Activated T-cell treated with anti-CD3 and anti-CD28 coated beads for 24 hours (primary cell): ENCODE measurements at places on chromosomes 5 and 9.

- no peak for DNase-seq
Measured at GRCh38 chr9:12516573-12516972, 176.6 kb upstream of the TYRP1 start.

GRCh38 chr9:37201581-37201980 lies 81.2 kb downstream of the ZCCHC7 start:
- DNase-seq, result no peak

DNA sequence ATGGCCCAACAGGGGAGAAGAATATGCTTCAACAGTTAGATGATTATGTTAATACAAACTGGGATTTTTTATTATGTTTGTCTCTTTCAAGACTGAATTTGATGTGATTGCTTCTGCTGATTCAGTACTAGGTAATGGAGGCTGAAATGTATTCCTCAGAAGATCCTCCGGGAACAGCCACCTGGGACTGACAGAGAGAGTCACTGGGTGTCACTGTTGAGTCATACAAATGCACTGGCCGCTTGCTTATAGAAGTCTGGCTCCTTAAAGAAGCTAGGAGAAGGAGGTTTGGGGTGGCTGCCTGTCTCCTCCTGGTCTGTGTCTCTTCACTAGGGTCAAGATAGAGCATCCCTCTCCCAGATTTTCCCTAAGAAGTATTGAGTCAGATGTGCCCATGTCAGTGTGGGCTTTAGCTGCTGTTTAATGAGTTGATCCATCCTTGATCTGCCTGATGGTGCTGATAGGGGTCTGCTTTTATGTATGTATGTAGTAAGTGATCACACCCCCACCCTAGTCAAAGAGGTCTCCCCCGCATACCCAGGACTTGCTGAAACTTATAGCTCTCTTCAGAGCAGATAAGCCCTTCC lies 773.4 kb downstream of the BRINP1 start:
- no peak for DNase-seq

DNA sequence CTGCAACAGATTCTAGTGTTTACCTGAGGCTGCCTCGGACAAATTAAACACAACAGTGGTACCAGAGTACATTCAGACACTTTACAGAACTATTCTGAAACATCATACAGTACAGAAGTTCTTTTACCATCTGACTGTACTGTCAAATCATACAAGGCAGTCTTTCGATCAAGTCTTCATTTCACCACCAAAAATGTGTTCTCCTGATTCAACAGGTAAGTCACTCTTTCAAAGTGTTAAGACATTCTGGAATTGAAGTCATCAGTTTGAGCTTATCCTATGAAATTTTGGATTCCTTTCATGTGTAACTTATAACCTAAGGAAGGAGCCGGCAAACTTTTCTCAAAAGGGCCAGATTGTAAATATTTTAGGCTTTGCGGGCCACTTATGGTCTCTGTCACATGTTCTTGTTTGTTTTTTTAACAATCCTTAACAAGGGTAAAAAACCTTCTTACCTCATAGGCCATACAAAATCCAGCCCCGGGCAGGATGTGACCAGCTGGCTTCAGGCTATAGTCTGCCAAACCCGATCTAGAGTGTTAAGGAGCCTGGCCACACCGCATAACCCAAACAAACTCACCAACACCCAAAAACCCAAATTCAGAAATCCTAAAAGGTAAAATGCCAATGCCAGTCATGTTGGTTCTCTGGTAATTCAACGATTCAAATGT lies 151.6 kb downstream of the DENND1A start:
- DNase-seq, result no peak

DNA sequence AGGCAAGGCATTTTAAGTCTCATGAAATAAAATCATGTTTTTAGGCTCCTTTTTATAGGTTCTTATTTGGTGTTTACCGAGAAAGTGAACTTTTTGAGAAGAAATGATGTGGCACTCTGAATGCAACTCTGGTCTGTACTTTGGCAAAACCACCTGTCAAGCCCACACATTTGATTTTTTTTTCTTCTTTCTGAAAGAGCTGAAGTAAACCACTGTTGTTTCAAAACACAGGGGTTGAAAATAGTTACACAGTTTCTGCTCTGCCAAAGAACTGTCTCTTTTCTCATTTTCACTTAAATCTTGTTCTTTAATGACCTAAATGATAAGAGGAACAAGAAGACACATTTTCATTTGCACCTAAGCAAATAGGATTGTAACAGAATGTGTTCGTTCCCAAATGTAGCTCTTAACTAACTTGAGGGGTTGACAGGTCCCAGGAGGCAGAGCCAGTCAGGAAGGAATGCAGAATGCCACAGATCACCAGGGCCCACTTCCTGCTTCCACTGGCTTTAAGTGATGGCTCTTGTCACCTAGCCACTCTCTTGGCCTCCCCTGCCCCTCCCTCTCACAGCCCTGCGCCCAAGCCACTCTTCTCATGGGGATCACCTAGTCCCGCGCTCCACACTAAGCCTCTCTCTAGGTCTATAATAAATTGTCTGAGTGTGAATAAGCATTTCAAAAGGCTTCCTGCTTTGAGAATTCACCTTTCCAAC lies 47.3 kb downstream of the MED27 start:
- no peak for DNase-seq

DNA sequence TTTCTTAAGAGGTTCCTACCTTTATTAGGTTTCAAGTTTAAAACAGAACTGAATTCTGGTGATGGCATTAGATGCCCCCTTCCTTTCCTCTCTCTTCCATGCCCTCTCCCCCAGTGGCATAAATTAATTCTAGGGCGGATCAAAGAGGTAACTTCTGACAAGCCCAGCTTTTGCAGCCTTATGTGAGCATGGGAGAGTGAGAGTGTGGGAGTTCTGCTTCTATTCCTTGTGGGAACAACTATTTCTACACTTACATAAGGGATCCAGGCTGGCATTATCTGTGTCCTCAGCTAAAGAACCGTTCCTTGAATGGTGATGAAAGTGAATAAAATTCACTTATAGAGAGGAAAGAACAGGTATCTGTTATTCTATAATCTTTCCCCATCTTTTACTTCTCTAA lies 437.6 kb downstream of the KIF4B start:
- no peak for DNase-seq

GRCh38 chr5:119315516-119315949 lies 40.3 kb upstream of the TNFAIP8 start:
- DNase-seq, result no peak

GRCh38 chr5:156991714-156992113 lies 28.7 kb upstream of the TIMD4 start:
- no peak for DNase-seq

- no peak for DNase-seq
Measured at GRCh38 chr9:123087359-123087888, 54.0 kb downstream of the GPR21 start.

GRCh38 chr5:129022599-129022998 lies 57.3 kb downstream of the SLC27A6 start:
- DNase-seq, result no peak

DNA sequence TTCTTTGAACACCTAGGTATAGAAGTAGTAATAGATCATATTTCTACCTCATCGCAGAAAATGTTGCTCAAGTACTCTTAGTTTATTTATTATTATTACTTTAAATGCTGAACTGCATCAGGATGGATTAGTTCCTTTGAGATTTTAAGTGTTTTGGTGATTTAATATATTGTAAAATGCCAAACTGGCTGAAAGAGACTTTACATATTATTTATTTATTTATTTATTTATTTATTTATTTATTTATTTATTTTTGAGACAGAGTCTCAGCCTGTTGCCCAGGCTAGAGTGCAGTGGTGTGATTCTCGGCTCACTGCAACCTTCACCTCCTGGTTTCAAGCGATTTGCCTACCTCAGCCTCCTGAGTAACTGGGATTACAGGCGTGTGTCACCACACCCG lies 42.3 kb downstream of the LMNB1 start:
- DNase-seq, result no peak

GRCh38 chr9:115540091-115540490 lies 422.1 kb upstream of the TNC start:
- no peak for DNase-seq

GRCh38 chr5:178671602-178672144 lies 44.8 kb upstream of the CLK4 start:
- no peak for DNase-seq

- DNase-seq, result no peak
Measured at GRCh38 chr9:8686516-8686915, 886.9 kb upstream of the DMAC1 start.

GRCh38 chr5:71632168-71632567 lies 45.0 kb downstream of the MCCC2 start:
- no peak for DNase-seq

GRCh38 chr9:94018628-94019027 lies 63.5 kb upstream of the BARX1 start:
- DNase-seq, result no peak

DNA sequence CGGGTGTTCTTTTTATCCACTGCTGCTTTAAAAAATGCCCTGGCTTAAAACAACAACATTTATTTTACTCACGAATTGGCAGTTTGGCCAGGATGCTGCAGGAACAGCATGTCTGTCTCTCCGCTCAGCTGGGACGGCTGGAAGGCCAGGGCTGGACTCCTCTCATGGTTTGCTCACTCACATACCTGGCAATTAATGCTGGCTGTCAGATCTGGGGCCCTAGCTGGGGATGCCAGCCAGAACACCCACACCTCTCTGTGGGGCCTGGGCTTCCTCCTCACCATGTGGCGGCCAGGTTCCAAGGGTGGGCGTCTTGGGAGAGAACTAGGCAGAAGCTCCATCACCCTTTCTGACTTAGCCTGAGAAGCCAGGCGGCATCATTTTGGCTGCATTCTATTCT lies 189.1 kb upstream of the IL12B start:
- DNase-seq, result no peak

DNA sequence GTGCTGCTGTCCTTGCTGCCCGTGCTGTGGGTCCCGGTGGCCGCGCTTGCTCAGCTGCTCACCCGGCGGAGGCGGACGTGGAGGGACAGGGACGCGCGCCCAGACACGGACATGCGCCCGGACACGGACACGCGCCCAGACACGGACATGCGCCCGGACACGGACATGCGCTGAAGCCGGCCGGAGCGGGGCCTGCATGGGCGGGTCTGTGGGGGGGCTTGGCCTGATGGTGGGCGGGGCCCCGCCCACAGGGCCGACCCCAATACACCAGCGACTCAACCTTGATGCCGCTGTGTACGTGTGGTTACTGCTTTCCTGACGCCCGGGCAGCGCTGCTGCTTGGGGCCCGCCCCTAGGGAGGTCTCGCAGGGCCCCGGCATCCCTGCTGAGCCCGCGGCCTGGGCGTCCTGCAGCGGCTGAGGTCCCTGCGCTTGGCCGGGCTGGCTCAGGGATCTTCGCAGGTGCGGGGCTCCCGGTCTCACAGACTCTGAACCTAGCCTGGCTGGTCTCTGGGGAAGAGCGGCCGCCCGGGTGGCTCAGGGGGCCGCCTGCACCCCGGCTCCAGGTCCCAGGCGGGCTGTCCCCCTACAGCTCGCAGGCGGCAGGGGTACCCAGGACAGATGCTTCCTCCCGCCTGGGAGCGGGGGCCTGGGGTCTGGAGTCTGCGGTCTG lies 20.9 kb downstream of the SLC6A18 start:
- no peak for DNase-seq

- no peak for DNase-seq
Measured at GRCh38 chr9:136508729-136509500, 26.1 kb upstream of the SEC16A start.

DNA sequence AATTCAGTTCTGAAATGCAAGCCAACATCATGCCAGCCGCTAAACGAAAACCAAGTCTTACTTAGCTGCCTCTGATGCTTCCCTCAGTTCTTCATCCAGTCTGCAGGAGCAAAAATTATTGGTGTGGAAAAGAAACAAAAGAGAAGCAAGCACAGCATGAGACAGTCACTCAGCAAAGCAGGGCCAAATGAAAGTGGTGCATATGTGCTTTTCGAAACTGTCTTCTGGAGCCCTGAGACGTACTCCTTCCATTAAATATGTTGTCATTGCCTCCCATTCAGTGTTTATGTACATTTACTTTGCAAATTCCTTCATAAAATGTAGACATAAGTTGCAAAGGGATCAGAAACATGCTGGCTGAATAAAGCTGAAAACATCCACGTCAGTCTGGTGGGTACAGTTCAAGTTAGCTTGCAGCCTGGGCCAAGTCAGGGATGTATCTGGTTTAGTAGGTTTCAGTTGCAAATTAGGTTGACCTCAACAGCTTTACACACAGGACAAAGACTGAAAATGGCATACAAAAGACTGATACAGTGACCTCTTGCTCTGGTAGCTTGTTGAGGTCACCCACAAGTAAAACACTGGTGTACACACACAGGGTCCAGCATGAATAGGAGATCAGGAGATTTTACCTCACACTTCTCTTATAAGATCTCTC lies 139.7 kb upstream of the PCA3 start:
- DNase-seq, result no peak

DNA sequence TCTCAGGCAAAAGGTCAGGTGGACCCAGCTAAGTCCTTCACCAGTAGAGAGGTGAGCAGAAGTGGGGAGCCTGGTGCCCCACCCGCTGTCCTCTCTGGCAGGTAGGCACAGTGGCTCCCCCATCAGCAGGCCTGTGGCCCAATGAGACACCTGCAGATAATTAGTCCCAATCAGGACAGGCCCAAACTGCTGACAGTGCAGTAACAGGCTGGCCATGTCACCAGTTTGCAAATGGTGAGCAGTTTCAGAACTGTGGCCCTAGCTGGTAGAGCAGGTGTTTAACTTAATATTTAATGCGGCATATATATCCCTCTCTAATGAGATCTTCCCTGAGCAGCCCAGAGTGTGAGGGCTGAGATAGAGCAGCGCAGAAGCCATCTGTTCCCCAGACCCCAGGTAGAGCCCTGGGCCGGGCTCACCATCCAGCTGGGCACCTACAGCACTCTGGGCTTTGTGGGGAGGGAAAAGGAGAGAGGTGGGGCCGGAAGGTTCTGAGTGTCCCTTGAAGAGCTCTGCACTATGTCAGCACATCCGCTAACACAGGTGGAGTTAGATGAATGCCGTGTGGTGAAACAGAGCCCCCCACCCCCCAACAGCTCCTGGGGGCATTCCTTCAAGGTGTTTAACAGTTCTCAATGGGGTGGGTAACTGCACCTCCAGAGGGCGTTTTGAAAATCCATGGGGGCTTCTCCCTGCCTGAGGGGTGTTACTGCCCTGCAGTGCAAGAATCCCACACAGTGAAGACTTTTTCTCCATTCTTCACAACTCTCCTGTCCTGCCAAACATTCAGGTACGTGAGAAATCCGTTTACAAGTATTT lies 120.5 kb downstream of the PAX5 start:
- DNase-seq, result no peak

GRCh38 chr9:94277885-94278536 lies 18.9 kb downstream of the ZNF169 start:
- DNase-seq, result no peak

- no peak for DNase-seq
Measured at GRCh38 chr5:1640421-1640881, 116.7 kb upstream of the LPCAT1 start.

DNA sequence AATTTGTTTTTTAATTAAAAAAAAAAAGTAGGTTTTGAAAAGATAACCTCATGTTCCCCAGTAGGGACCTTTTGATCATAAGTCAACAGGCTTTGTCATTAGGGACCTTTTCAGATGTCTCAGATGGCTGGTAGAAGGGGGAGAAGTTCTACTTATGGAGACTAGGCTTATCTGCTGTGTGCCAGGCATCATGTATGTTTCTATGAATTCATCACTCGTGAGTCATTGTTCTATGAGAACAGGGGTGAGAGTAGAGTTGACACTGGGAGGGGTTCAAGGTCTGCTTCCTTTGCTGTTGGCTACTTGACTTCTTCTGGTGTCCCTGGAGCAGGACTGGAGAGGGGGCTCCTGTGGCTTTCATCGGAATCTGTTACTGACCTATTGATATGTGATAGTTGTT lies 138.8 kb downstream of the KDM4C start:
- DNase-seq, result no peak
